Activated CD4-positive, alpha-beta T cell treated with anti-CD3 and anti-CD28 coated beads, Interleukin-2, amount 10 ng/mL, durations not matched to agents 7 days and 5 days (primary cell): ENCODE measurements at places on chromosomes 1 and 21. TPM values are rescaled to one million over a fixed set of nuclear protein-coding genes. Genes with fewer than 3 reads are reported as not detected.

GRCh38 chr21:15468368-15468767, 261.4 kb upstream of the USP25 start:
- no peak overlapping the region for H3K4me3 ChIP-seq
- no peaks in the 10 kb centered on the region for H3K27me3 ChIP-seq
- H3K27ac ChIP-seq: no peak overlapping the region
- no peak for DNase-seq
- H3K36me3 ChIP-seq: no peaks in the 10 kb centered on the region

DNA sequence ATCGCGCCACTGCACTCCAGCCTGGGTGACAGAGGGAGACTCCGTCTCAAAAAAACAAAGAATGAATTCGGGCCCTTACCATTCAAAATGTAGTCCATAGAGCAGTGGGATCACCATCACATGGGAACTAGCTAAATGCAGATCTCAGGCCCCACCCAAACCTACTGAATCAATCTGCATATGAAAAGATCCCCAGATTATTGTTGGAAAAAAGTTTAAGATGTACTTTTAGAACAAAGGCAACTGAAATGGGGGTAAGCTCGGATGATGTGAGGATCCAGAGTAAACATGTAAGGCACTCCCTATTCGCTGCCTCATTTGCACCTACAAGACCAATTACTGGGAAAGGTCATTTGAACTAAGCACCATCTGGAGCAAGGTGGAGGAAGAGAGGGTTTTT, 803 bp upstream of the FLAD1 start:
- H3K27me3 ChIP-seq: no peaks in the 10 kb centered on the region
- no peak for DNase-seq
- no peak overlapping the region for H3K4me3 ChIP-seq
- no peak overlapping the region for H3K27ac ChIP-seq
- peaks cover 34% of the 10 kb centered on the region for H3K4me1 ChIP-seq
- H3K36me3 ChIP-seq: peaks cover 28% of the 10 kb centered on the region

DNA sequence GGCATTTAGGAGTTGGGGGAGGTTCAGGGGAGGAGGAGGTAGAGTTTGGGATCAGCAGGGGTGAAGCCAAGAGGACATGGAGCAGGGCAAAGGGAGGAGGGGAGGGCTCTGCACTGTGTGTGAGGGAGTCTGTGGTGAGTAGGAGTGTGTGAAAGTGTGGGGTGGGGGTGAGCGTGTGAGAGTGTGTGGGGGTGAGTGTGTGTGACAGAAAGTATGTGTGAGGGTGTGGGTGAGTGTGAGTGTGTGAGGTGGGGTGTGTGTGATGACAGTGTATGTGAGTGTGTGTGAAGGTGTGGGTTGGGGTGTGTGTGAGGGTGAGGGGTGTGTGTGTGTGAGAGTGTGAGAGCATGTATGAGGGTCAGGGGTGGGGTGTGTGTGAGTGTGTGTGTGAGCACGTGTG, 62.6 kb downstream of the GNG4 start:
- H3K27ac ChIP-seq: no peak overlapping the region
- H3K36me3 ChIP-seq: peaks cover 2% of the 10 kb centered on the region
- DNase-seq: no peak
- no peak overlapping the region for H3K4me3 ChIP-seq
- peaks cover 37% of the 10 kb centered on the region for H3K27me3 ChIP-seq
- H3K4me1 ChIP-seq: no peaks in the 10 kb centered on the region

DNA sequence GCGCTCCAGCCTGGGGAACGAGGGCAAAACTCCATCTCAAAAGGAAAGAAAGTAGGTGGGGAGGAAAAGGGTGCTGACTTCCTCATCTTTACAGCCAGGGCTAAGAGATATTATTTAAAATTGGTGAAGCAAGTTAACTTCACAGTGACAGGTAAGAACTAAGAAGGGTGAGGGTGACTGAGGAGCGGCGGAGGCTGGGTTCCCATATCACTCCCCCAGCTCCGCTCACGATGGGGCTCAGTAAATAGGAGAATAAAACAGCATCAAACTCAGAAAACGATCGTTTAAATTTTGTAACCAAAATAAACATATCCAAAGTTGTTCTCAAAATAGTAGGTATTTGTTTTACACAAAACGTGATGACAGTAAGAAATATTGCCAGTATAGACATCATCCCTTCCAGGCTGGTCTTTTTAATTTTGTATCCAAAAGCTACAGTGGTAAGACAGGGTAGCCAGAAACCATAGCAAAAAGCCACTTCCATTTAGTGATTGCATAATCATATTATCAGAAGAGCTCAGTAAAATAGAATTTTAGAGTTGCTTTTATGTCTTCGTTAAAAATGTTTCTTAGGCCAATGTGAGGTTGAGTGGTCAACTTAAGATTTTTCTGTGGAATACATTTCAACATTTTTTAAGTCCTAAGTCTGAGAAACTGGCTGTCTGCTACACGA, 26.2 kb upstream of the ADARB1 start:
- H3K4me3 ChIP-seq: no peak overlapping the region
- DNase-seq: no peak
- H3K27ac ChIP-seq: no peak overlapping the region
- no peaks in the 10 kb centered on the region for H3K4me1 ChIP-seq

DNA sequence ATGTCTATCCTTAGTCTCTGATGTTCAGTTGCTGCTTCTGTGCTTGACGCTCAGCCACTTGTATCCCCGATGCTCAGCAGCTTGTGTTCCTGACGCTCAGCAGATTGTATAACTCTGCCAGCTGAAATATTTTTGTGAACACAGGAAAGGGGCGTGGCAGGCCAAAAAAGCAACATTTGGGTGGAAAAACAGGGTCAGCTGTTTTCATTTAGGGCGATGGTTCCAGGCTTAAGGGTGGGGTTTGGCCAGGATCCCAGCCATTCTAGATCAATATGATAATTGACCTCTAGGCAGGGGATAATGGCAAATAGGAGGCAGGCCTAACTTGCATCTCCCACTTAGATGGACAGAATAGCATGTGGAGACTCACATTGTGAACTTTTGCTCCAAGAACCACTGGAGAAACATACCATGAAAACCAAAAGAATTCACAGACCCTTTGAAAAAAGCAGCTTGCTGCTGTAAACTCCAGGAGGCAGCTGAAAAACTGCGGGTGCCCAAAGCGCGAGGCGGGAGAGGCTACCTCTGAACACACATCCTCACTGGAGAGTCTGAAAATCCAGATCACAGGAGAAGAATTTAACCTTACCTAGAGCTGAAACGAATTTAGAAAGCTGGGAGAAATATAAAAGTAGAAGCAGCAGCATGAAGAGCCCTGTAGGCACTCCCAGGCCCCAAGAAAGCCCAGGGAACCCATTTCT, 58.3 kb downstream of the ZNF648 start:
- no peak overlapping the region for H3K4me3 ChIP-seq
- H3K27me3 ChIP-seq: peaks cover 7% of the 10 kb centered on the region
- H3K36me3 ChIP-seq: no peaks in the 10 kb centered on the region
- H3K4me1 ChIP-seq: no peaks in the 10 kb centered on the region

DNA sequence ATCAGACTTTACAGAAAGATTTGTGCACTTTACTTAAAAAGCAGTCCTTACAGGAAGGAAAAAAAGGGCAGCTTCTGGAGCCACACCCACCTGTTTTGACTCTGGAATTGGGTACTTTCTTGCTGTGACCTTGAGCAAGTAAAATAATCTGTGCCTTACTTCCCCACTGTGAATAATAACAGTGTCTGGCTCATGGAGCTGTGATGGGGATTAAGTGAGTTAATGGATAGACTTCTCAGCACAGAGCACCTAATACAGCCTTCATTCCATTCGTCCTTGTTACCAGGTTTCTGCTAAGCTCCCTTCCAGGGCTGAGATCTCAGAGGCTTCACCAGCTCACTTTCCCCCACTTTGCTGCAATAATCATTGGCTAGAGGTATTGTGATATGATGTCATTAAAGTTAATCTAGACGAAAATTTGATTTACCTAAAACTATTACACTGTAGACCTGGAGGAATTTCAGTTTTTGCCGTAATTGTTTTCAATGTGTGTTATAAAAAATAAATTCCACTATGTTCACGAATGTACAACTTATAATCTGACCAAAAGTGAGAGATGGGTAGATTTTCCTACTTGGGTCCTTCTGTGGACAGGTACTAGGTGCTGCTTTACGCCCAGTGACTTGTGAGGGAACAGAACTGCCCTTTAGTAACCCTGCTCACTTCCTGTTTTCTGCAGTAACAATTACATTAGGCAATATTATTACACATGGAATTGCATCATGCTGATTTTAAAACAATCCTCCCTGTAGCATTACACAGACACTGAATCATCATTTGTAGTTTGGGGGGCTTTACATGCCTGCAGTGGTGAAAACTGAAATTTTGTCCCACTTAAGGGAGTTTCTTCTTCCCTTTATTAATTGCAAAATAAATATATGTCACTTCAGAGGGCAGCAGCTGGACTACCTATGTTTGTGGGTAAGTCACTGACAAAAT, 19.7 kb upstream of the ABCG1 start:
- H3K4me1 ChIP-seq: peaks cover 49% of the 10 kb centered on the region
- no peak overlapping the region for H3K4me3 ChIP-seq
- H3K27ac ChIP-seq: peak overlapping the region; percentile 59
- H3K36me3 ChIP-seq: no peaks in the 10 kb centered on the region
- DNase-seq: peak; percentile 29
- H3K27me3 ChIP-seq: peaks cover 2% of the 10 kb centered on the region

DNA sequence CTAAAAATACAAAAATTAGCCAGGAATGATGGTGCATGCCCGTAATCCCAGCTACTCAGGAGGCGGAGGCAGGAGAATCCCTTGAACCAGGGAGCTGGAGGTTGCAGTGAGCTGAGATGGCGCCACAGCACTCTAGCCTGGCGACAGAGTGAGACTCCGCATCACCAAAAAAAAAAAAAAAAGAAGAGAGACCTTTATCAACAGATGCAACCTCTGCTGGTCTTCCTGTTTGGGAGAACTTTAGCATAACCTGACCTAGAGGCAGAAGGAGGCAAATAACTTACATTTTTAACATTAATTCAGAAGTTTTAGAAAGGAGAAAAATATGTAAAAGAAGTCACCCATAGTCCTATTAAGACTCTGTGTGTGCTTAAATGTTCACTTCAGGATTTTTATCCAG, 32.4 kb downstream of the SLAMF1 start:
- no peak overlapping the region for H3K4me3 ChIP-seq
- H3K27me3 ChIP-seq: no peaks in the 10 kb centered on the region
- H3K4me1 ChIP-seq: peaks cover 52% of the 10 kb centered on the region
- no peak overlapping the region for H3K27ac ChIP-seq
- H3K36me3 ChIP-seq: peaks cover 78% of the 10 kb centered on the region

- no peak overlapping the region for H3K4me3 ChIP-seq
- no peak overlapping the region for H3K27ac ChIP-seq
- DNase-seq: no peak
- no peaks in the 10 kb centered on the region for H3K27me3 ChIP-seq
Observed at GRCh38 chr1:209741193-209741592, 14.7 kb upstream of the TRAF3IP3 start.

GRCh38 chr1:119929643-119930315, 33.5 kb upstream of the ADAM30 start:
- no peak overlapping the region for H3K27ac ChIP-seq
- no peak for DNase-seq
- no peak overlapping the region for H3K4me3 ChIP-seq
- H3K36me3 ChIP-seq: peaks cover 40% of the 10 kb centered on the region

- no peak overlapping the region for H3K27ac ChIP-seq
- no peak overlapping the region for H3K4me3 ChIP-seq
- H3K36me3 ChIP-seq: peaks cover 60% of the 10 kb centered on the region
- DNase-seq: no peak
- peaks cover 18% of the 10 kb centered on the region for H3K4me1 ChIP-seq
- H3K27me3 ChIP-seq: no peaks in the 10 kb centered on the region
Observed at GRCh38 chr21:33569991-33570390, 18.5 kb downstream of the DONSON start.

- H3K27me3 ChIP-seq: no peaks in the 10 kb centered on the region
- H3K4me3 ChIP-seq: peak overlapping the region; percentile 89
- peaks cover 38% of the 10 kb centered on the region for H3K4me1 ChIP-seq
- H3K27ac ChIP-seq: peak overlapping the region; percentile 97
- DNase-seq: peak; percentile 10
Observed at GRCh38 chr1:35931446-35932157, 697 bp downstream of the AGO3 start.

DNA sequence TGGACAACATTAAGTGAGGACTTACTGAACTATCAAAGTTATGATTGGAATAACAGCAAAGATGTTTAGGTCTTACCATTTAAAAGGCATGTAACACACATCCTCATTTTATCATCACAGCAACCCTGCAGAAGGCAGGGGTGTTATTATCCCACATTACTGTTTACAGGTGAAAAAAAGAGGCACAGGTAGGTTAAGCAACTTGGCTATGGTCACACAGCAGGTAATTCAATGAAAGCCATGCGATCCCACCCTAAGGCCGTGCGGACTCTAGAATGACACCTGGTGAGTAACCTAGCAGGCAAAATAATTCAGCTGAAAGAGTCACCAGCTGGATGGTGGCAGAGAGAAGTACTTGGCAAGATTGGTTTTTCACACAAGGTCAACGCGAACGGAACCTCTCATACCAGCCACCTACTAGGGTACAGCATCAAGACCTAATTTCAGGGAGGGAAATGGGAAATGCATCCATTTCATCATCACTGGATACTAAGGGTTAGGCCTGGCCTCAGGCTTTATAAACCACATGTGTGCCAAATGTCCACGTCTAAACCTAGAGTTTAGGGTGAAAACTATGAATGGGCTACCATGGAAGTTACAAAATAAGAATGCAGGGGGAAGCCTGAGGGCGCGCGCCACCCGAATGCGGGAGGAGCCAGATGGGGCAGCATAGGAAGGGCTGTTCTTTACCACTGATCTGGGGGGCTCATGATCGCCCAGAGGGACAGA, 85.3 kb downstream of the SLC66A1 start:
- DNase-seq: no peak
- H3K27me3 ChIP-seq: no peaks in the 10 kb centered on the region
- H3K4me1 ChIP-seq: peaks cover 47% of the 10 kb centered on the region
- H3K4me3 ChIP-seq: no peak overlapping the region
- no peak overlapping the region for H3K27ac ChIP-seq
- H3K36me3 ChIP-seq: peaks cover 24% of the 10 kb centered on the region

Gene BEST4
- total RNA-seq: 0.55 TPM

Gene TMEM269
- 0.25 TPM for total RNA-seq

Gene TSPAN1
- not detected for total RNA-seq

Gene TOMM40L
- total RNA-seq: 16.7 TPM

Gene CD1E
- not detected for total RNA-seq

Gene RTCA
- 50.6 TPM for total RNA-seq

Gene NGF
- total RNA-seq: not detected

Gene GPR153
- total RNA-seq: 0.85 TPM
